ENCODE measurements at places on chromosomes 1 and 21.
A peak's percentile ranks its signal among the peaks of the same experiment; 100 is the strongest.

- DNase-seq, result peak; percentile 24
Measured at GRCh38 chr1:213244664-213245091, 193.6 kb downstream of the RPS6KC1 start.

DNA sequence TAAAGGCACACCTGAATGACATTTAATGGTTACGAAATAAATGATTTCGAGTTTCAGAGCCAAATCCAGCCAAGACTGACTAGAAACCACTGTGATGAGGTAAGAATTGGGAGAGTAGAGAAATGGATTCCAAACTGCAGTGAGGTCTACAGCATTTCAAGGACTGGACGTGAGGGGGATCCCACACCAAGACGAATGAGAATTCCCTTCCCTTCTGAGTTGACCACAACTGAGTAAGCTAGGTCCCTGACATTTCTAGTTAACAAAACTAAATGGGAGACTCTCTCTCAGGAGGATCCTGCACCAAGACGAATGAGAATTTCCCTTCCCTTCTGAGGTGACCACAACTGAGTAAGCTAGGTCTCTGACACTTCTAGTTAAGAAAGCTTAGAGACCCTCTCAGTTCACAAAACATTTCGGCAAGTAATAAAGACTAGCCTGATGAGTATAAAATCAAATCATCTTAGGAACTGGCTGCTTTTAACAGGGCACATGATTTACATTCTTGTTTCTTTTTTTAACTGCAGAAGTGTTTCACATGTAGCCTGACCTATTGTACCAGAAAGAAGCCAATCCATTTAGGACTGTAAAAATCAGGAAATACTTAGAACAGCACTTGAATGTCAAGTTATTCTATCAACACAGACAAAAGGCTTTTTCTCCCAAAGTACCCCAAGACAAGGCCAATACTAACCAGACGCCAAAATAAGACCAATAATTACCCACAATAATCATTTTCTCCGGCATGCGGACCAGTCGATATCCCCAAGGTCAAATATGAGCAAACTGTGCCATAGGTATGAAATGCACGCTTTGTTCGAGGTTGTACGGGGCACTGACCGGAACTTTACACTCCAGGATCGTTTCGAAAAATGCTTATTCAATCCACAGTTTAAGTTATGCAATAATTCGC is 1.4 kb upstream of the SPATA1 start:
- DNase-seq, result no peak

GRCh38 chr1:52633291-52633754 is 355 bp downstream of the SHISAL2A start:
- DNase-seq, result no peak

DNA sequence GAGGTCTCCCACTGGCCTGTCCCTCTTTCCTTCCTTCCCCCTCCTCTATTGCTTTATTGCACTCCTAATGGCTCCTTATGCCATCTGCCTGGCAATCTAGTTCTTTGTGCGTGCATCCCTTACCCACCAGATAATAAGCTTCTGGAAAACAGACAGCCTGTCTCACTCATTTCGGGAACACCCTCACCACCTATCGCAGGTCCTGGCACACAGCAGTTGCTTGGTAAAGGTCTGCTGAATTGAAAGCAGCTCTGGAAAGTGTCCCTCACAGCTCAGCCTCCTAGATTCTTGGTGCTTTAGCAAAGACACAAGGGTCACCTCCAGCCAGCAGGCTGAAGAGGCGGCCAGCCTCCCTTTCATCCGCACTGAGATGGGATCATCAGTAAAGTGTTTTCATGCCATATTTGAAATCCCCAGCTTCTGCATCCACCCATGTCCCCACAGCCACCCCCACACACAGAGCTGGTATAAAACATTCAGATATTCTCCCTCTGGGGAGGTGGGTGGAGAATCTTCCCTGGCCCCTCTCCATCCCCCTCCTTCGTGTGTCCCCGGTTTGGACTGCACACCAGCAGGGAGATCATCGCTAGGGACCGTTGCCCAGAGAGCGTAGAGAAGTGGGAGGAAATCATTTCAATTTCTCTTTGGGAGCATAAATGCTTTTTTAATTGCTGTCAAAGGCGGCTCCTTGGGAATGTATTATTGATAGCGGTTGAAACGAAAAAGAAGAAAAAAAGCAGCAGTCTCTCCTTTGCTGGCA is 29.1 kb upstream of the ATP2B4 start:
- DNase-seq, result no peak

DNA sequence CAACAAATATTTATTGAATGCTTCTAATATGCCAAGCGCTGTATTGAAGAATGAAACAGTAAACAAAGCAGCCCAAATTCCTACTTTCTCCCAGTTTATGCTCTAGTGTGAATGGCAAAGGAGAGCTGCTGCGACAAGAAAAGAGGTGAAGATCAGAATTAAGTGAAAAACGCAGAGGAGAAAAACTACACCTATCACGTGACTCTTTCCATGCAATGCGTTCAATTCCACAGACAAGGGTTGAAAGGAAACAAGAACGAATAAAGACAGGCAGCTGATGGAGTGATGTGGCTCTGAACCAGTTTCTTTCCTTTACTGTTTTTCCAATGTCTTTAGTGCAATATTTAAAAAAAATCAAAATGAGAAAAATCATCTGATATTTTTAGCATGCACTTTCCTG is 23.6 kb downstream of the MT1HL1 start:
- DNase-seq, result no peak

DNA sequence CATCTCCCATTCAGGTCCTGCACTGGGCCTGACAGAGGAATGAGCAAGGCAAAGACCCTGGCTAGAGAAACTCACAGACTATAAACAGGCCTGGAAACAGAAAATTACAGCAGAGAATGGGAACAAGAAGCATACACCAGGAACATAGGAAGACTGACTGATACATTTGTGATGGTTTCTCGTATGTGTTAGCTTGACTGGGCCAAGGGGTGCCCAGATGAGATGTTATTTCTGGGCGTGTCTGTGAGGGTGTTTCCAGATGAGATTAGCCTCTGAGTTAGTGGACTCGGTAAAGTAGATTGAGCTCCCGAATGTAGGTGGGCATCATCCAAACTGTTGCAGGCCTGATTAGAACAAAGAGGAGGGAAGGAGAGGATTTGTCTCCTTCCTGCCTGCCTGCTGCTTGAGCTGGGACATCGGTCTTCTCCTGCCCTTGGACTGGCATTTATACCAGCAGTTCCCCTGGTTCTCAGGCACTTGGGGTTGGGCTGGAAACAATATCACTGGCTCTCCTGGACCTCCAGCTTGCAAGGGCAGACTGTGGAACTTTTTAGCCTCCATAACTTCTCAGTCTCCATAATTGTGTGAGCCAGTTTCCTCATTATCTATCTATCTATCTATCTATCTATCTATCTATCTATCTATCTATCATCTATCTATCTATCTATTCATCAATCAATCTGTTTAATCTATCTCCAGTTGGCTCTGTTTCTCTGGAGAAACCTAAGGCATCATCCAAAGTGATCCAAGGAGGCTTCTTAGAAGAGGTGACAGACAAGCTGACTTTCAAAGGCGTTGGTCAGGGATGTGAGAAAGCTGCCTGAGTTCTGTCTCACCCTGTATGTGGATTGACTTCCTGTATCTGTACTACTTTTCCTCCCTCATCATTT is 9.7 kb upstream of the FOXO6 start:
- DNase-seq, result no peak

DNA sequence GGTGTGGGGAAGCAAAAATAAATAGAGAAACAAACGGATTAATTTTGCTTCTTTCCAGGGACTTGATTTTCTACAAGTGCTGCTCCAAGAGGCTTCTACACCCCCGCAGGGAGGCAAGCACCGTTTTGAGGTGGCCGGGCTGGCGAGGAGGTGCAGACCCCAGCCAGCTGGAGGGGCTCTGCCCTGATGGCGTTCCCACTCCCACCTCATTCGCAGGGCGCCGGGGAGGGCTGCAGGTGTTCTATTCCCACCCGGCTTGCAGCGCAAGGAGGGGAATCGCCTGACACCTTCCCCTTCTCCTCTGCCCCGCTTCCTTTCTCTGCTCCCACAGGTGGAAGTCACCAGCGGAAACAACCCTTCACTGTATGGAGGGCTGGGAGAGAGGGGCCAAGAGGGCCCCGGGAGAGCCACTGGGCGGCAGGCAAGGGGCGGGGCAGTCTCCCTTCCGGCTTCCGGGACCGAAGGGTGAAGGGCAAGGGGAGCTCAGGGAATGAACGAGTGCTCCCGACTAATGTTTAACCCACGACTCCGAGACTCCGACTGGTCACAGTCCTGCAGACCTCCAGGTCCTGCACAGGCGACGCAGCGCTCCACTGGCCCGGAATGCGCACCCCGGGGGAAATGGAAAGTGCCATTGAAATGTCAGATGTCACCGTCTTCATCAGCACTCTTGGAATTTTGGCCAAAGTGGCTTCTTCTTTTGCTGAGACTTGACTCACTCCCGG is 29.1 kb downstream of the TEX35 start:
- DNase-seq, result peak; percentile 36

DNA sequence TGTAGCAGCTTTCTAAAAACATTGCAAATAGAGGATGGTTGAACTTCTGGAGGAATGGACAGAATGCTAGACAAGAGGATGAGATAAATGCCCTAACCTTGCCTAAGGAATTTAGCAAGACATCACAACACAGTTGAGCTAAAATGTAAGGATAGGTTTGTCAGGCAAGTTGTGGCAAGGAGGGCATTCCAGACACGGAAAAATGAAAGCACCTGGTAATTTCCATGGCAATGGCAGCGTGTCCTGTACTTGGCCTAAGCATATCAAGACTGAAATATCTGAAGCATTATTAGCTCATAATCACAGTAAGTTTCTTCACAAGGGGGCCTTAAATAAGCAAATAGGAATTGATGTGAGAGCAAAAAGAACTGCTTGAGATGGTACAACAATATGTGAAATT is 105.1 kb upstream of the USP25 start:
- no peak for DNase-seq

- DNase-seq, result peak; percentile 77
Measured at GRCh38 chr1:41239988-41240610, 2.0 kb downstream of the SCMH1 start.

- no peak for DNase-seq
Measured at GRCh38 chr1:8752921-8753713, 64.3 kb downstream of the RERE start.

GRCh38 chr1:33986390-33987095 is 122.7 kb downstream of the HMGB4 start:
- DNase-seq, result no peak

DNA sequence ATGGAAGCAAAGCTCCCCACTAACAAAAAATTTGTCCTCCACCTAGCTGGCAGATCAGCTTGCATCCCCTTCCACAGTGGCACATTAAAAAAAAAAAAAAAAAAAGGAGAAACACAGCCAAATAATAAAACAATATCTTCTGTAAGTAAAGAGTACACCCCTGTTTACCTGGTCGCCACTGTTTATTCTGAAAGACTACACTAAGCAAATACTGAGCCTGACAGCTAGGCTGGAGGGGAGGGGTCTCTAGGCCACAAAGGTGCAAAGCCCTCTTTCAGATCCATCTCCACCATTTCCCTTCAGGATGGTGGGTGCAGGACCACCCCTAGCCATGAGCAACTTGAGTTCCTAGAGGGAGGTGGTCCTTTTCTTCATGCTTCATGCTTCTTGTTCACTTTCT is 22.8 kb upstream of the SLC45A3 start:
- DNase-seq, result no peak

GRCh38 chr1:230827081-230827681 is 41.1 kb downstream of the C1orf198 start:
- DNase-seq, result no peak

DNA sequence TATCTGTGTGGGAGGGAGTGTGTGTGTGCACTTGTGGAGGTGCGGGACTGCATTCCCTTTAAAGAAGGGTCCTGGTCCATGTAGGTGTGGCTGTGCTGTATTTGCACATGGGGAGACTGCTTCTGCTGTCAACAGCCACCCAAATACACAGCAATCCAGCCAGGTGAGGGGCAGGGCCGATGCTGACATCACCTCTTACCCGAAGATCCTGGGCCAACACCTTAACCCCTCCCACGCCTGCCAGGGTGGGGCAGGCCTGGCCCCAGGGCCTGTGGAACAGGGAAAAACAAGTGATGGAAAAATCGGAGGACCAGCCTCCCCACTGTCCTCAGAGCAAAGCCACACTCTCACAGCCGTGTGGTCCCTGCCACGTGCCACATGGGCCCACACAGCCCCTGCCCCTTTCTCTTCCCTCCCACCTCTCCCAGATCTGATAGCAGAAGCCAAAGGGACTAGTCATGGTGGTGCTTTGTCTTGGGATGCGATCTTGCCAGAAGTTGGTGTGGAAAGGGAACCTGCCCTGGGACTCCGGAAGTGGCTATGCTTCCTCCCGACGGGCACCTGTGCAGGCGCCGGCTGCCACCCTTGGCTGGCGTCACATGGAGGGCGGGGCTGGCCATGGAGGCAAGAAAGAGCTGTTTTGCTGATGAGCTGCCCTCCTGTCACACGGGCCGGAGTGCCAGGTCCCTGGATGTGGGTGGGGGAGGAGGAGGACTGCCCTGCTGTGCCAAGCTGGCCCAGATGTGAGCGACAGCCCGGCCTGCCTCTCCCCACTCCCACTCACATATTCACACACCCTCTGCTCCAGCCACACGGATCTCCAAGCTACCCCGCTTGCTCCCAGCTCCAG is 7.8 kb upstream of the CASZ1 start:
- DNase-seq, result no peak

DNA sequence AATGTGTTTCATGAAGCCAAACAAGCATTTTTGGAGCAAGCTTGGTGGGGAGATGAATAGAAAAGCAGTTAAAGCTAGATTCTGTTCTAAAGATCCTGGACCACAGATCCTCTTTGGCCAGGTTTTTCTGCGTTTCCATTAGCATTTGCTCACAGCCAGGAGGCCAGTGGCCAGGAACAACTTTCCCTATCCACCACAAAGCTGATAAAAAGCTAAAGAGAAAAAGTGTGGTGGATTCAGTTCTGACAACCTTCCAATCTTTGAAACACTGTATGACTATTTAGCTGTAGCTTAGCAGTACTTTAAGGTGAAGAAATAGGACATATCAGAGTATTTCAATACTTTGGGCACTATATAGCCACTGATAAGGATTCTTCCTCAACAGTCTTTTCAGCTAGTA is 3.0 kb upstream of the NEK7 start:
- no peak for DNase-seq

DNA sequence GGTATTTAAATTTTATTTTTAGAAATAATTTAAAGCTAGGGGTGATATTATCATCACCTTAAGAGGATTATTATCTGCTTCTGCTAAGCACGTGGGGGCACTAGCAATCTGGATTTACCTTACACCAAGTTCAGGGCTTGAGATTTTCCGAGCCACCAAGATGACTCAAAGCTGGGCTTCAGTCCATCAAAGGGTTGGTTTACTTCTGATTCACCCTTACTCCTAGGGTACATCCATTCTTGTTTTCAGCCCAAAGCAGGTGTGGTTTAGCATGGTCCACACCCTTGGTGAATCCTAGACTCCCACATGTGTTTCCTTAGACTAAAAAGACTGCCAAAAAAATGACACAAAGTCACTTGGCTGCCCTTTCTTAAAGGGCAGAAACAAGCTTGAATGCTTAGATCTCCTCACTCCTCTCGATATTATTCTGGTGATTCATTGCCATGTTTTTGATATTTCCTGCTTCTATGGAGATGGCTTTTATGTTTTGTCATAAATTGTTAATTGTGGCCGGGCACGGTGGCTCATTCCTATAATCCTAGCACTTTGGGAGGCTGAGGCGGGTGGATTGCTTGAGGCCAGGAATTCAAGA is 9.8 kb upstream of the PRSS38 start:
- DNase-seq, result no peak

GRCh38 chr1:10380594-10381275 is 18.1 kb upstream of the PGD start:
- no peak for DNase-seq

- no peak for DNase-seq
Measured at GRCh38 chr1:59880735-59881134, 45.8 kb downstream of the CYP2J2 start.

- DNase-seq, result no peak
Measured at GRCh38 chr21:37237764-37238163, 29.4 kb downstream of the VPS26C start.
